Left forelimb (tissue), 1 donor: ENCODE measurements at places on chromosomes 7 and 10.

GRCh38 chr10:103350175-103350516, 794 bp downstream of the PCGF6 start:
- no peak for DNase-seq

DNA sequence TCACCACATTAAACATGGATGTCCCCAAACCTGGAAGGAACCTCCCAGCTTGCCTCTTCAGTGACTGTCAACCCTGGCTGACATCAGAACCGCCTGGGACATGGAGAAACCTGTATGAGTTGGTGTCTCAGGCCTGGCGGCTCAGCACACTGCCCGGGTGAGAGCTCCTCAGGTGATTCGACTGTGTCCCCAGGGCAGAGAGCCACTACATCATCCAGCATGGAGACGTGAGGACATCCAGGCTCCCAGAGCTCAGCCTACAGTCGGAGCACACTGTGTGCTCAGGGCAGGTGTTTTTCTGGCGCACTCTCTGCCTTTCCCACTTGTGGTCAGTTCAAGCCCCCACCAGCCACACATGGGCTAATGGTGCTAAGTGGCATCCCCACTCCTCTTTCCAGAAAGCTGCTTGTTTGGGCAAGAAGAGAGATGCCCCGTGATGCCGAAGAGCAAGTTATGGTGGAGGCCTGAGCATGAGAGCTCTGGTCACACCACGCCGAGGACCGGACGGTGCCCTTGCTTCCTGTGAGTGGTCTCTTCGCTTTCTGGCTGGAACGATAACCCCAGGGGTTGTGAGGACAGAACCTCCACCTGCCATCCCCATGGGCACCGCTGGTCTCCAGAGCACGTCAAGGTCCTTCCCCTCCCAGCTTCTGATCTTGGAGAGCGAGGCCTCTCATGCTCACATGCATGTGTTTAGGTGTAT, 38.5 kb downstream of the AMZ1 start:
- no peak for DNase-seq

DNA sequence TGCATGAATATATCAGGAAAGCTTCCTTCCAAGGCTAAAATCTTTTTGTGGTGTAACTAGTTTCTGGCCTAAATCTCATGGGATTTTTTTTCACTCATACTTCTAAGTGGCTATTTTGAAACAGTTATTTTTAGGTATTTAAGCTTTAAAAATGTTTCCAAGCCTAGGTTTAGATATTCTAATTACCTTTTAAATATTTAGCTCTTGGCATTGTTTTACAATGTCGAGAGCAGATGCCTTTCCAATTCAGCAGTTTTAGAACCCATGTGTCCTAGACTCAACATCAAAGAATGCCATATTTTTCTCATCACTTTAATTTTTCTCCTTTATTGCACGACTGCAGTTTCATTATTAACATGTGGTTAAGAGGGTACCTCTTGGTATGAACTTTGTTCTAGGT, 27.1 kb upstream of the STOX1 start:
- no peak for DNase-seq

DNA sequence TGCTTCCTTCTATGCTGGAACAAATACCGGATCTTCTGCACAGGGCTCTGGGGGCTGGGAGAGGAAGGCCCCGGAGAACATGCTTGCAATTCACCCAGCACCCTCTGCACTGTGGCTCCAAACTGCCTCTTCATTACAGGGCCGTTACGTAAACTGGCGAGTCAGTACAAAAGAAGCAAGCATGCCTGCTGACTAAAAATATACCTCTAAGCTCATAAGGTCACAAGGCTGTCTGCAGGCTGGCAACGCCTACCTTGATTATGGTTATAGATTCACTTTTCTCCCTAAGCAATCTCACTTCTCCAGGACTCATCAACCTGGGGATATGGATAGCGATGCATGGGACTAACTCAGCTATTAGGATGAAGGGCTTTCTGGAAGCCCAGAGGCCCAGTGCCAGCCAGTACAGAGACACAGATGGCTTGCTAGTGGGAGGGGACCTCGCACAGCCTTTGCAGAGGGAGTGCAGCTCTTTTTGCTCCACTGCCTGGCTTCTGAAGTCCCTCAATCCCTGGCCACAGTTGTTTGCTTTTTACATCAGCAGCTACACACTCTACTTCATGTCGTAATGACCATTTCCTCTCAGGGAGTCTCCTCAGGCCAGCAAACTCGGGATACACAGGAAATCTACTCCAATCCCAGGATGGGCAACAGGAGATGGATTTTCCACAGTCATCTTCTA, 96.1 kb downstream of the SH3PXD2A start:
- DNase-seq, result no peak

GRCh38 chr10:79946271-79947082, 2.4 kb downstream of the SFTPD start:
- peak; percentile 60 for DNase-seq

GRCh38 chr7:18356191-18356645, 139.3 kb upstream of the HDAC9 start:
- no peak for DNase-seq

- DNase-seq, result no peak
Observed at GRCh38 chr10:69362471-69362954, 54.2 kb downstream of the TACR2 start.

DNA sequence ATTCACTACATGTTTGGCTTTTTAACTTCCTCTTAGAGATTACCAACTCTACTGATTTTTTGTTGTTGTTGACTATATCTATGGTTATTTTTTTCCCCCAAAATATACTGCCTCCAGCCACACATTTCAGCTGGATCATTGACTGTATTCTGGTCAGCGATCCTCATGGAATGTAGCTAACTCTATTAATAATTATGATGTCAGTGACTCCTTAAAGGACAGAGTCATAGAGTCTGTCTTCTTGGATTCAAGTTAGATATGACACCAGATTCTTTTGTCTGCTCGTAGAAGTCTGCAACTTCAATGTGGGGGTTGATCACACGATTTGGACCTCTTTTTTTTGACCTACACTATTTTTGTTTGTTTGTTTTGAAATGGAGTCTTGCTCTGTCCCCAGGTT, 33.2 kb downstream of the UBN2 start:
- no peak for DNase-seq

- DNase-seq, result peak; percentile 80
Observed at GRCh38 chr7:99392659-99393354, 15.6 kb downstream of the PDAP1 start.

DNA sequence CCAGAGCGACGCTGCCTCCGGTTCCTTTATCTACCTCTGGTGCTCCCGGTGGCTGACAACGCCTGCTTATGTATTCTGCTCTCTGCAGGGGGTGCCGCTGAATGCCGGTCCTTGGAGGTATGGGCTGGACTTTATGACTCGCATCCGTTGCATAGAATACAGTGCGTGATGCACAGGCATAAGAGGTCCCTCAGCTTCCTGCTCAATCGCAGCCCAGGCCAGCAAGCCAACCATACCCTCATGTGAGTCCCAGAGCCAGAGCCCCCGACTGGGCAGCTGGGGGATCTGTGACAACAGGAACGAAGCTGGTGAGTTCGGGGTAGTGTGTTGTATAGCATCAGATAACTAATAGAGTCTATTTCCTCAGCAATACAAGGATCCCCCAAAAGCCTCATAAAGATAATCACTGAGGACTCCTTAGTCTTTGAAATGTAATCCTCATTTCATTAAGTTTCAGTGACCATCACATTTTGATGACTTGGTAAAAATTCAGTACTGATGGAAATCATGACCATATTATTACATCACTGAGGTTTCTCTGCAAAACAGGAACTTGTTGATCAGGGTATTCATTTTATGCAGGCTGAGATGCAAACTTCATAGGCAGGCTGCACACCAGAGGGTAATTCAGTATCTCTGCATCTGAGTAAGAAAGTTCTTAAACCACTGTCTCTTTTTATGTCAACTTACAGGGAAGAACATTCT, 607.8 kb downstream of the PTPRN2 start:
- DNase-seq, result peak; percentile 15

DNA sequence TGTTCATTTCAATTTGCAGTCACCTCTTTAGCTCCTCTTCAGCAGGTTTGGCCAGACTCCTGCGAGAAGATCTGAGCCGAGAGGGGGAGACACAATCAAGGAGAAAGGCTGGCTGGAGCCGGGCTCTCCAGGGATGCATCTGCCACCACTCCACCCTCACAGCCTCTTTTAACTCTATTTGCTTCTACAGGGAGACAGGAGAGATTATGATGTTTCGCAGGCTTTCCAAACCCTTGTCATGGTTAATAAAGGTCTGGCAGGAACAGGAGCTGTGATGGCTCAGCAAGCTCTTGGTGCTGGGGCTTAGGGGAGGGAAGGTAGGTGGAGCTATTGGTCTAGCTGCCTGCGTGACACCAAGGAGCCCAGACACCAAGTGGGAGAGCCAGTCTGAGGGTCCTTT, 448.1 kb upstream of the PODXL start:
- no peak for DNase-seq

GRCh38 chr10:13231808-13232207, 2.4 kb downstream of the UCMA start:
- DNase-seq, result no peak

DNA sequence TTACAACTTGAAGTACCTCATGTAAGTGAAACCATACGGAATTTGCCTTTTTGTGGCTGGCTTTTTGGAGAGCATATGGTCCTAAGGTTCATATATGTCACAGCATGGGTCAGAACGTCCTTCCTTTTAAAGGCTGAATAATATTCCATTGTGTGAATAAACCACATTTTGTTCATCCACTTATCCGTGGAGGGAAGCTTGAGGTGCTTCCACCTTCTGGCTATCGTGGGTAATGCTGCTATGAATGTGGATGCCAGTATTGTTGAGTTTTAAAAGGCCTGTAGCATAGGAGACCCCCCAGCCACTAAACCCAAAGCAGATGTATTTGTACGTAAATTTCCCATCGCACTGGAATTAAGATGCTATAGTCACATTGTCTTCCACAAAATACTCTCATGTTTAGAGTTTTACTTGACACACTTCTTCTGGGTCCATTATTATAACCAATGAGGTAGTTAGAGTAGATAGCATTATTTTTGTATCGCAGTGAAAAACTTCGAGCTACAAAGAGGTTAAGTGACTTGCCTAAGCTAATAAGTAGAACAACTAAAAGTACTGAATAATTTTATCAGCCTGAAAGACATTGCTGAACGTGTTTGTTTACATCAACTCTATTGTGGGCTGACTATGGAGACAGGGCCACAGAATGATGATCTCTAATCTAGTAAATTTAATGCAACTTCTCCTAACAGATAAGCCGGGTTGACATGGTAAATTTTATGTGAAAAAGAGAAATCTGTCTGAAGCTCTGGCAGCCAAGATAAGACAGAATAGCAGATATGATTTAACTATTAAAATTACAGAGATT, 183.0 kb upstream of the CTBP2 start:
- DNase-seq, result no peak
